Panc1 (cell line): ENCODE measurements at places on chromosomes 16 and 17.

DNA sequence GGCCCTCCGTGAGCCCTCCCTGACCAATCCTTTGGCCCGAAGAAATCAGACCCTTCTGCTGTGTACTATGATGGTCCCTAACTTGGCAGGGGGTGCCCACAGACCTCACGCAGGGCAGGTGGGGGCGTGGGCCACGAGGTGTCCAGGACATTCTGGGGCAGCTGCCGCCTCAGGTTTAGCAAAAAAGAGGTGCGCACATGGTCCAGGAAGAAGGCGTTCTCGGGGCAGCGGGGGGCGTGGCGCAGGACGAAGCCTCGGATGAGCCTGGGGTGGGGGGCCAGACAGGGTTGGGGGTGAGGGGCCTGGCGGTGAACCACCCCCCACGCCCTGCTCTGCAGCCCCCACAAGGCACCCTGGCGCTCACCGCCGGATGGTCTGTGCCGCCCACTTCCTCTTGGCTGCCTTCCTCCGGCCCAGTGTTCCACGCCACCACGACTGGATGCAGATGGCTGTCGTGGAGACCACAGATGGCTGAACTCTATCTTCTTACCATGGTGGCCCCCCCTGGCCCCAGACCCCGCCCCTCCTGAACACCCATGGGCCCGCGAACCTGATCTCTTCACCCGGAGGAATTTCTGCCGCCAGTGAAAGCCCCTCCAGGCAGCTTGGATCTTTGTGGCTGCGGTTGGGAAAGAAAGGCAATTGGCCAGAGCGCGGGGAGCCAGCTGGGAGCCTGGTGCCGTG lies 14.2 kb upstream of the CRK start:
- no peak for DNase-seq

- DNase-seq, result no peak
Measured at GRCh38 chr16:30983289-30983889, 1.6 kb upstream of the HSD3B7 start.

GRCh38 chr16:969508-970385 lies 1.0 kb downstream of the LMF1 start:
- no peak for DNase-seq

DNA sequence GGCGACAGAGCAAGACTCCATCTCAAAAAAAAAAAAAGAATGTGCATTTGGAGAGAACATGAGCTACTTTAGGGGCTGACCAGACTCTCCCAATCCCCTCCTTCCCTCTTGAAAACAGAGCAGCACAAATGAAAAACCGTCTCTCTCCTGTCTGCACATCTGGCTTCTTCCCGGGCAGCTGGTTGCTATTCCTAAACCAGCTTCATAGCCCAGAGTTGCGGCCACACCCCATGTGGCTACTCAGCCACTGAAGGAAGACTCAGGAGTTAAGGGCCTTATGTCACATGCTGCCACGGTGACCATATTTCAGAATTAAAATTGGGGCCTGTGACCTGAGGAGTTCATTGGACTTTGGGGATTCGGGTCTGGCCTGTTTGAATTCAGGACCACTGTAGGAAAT lies 48.3 kb downstream of the KATNIP start:
- DNase-seq, result no peak

DNA sequence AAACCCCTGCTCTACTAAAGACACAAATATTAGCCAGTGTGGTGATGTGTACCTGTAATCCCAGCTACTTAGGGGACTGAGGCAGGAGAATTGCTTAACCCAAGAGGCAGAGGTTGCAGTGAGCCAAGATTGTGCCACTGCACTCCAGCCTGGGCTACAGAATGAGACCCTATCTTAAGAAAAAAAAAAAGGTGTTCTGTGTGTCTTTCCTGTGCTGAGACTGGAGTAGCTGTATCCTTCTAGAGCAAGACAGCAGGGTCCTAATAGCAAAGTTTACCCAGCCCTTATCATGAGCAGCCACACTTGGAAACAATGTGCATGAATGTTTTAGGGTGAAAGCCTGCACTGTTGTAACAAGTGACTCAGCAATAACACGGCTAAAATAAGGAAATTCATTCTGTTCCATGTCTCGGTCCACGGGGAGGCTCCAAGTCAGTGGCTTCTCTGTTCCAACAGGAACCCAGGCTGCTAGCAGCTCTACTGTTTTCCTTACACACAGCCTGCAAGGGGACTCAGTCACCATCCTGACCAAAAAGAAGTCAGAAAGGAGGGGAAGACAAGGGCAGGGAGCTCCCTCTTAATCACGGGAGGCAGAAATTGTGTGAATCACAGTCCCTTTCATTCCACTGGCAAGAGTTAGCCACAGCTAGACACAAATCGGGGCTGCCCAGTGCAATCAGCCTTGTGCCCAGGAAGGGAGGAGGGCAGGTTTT lies 7.1 kb upstream of the SLC5A11 start:
- DNase-seq, result no peak

DNA sequence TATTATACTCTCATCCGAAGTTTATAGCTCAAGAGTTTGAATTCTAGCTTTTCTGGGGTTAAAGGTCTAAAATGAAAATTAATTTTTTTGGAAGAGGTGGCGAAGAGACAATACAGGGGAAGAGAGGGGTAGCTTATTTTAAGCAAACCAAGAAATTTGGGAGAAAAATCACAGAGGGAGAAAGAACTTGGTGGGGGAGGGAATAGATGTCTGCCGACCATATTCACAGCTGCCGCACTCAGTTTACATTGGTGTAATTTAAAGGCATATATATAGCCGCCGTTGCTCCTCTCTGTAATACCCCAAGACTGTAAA lies 6.5 kb upstream of the ZFHX3 start:
- DNase-seq, result no peak

DNA sequence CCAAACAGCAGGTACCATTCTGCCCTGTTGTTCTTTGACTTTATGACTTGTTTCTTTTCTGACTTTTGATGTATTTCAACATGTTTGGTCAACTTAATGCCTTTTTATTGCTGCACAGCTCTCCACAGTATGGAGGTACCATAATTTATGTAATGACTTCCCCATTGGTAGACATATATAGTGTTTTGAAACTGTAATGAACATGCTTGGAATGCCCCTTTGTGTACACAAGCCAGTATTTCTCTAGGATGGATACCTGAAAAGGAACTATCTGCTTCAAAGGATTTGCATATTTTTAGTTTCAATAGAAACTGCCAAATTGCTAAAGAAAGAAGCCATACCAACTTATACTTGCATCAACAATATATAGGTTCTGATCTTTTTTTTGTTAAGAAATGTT lies 66.1 kb downstream of the NOG start:
- DNase-seq, result no peak

- no peak for DNase-seq
Measured at GRCh38 chr16:12173121-12173520, 196.6 kb downstream of the SNX29 start.

DNA sequence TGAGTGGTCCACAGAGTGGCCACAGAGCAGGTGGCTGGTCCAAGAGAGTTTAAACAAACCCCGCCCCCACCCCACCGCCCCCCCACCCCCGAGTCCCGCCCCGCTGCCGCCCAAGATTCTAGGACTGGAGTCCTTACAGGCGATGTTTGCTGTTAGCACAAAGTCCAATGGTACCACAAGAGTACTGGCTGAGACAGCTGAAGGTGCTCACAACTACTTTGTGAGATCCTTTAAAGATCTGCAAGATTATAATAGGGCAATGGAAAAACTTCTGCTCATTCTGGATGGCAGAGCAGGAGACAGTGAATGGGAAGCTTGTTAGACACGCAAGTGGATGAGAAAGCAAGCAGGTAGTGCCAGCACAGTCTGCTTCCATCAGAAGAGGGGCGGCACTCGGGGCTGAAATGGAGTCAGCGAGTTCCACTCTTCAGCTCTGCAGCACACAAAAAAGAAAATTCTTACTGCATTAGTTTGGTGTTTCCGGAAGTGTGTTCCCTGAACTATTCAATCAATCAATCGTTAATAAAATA lies 4.7 kb upstream of the TEKT3 start:
- DNase-seq, result no peak
